Esophagus (tissue), 2 donors: ENCODE measurements at places on chromosomes 6 and 20. TPM values are rescaled to one million over a fixed set of nuclear protein-coding genes. Genes with fewer than 3 reads are reported as not detected.

The ECT2L gene
- polyA plus RNA-seq, result 0.04 TPM

The PHF3 gene
- 4.3 TPM for polyA plus RNA-seq

The SMPDL3A gene
- polyA plus RNA-seq, result 7.2 TPM

The SLC17A4 gene
- polyA plus RNA-seq, result not detected

The RAET1L gene
- 33.9 TPM for polyA plus RNA-seq

The ISM1 gene
- polyA plus RNA-seq, result 2.2 TPM
